ENCODE measurements at places on chromosomes 16 and 17.

DNA sequence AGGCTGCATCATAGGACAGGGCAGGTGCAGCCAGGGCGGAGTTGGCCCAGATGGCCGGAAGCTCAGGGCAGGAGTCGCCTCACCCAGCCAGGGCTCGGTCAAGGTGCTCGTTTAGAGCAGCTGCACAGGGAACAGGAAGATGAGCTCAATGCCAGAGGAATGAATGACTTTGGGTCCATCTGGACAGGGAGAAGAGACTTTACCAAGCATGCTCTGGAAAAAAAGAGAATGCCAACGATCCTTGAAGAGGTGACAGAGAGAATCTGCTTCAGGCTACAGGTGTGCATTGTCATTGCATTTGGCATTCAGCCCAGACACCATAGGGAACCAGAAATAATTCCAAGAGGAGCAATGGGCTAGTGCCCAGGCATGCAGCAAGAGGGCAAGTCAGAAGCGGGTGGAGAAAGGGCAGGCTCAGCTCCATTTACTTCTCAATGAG, 6.7 kb upstream of the MPP3 start:
- H3K27me3 ChIP-seq = peaks cover 19% of the 10 kb centered on the region
- H3K4me3 ChIP-seq = no peak overlapping the region
- no peak for DNase-seq
- H3K36me3 ChIP-seq = no peaks in the 10 kb centered on the region
- H3K27ac ChIP-seq = no peak overlapping the region

GRCh38 chr16:89523680-89524344, 15.6 kb downstream of the SPG7 start:
- no peak overlapping the region for H3K4me3 ChIP-seq
- H3K27me3 ChIP-seq = no peaks in the 10 kb centered on the region
- no peak for DNase-seq
- H3K4me1 ChIP-seq = no peaks in the 10 kb centered on the region
- peaks cover 26% of the 10 kb centered on the region for H3K36me3 ChIP-seq

DNA sequence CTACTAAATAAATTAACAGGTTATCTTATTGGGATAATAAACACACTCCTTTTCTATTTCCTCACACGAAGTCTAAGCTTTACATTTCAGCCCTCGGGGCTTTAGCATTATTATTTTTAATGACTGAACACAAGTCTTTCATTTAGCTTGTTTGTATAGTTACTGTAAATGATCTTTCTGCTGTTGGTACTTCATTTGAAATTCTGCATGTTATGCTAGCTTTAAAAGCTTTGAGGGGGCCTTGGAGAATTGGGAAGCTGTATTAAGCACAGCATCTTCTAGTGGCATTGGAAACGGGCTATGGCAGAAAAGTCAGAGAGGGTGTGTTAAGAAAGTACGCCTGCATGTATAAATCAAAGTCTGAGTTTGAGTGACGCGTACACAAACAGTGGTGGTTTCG, 243.7 kb downstream of the FTO start:
- H3K4me1 ChIP-seq = peaks cover 10% of the 10 kb centered on the region
- H3K4me3 ChIP-seq = no peak overlapping the region
- H3K27me3 ChIP-seq = no peaks in the 10 kb centered on the region

GRCh38 chr17:1231456-1231855, 38.8 kb upstream of the BHLHA9 start:
- H3K4me1 ChIP-seq = peaks cover 6% of the 10 kb centered on the region
- H3K27me3 ChIP-seq = peaks cover 52% of the 10 kb centered on the region
- peak overlapping the region; percentile 14 for H3K4me3 ChIP-seq
- DNase-seq = no peak
- peaks cover 2% of the 10 kb centered on the region for H3K36me3 ChIP-seq
- no peak overlapping the region for H3K27ac ChIP-seq

GRCh38 chr16:71610447-71610846, 15.5 kb upstream of the MARVELD3 start:
- peaks cover 4% of the 10 kb centered on the region for H3K4me1 ChIP-seq
- H3K27me3 ChIP-seq = no peaks in the 10 kb centered on the region
- DNase-seq = no peak
- no peaks in the 10 kb centered on the region for H3K36me3 ChIP-seq
- no peak overlapping the region for H3K27ac ChIP-seq

- H3K27me3 ChIP-seq = no peaks in the 10 kb centered on the region
- no peak overlapping the region for H3K27ac ChIP-seq
- no peak overlapping the region for H3K4me3 ChIP-seq
- H3K36me3 ChIP-seq = no peaks in the 10 kb centered on the region
- DNase-seq = no peak
- H3K4me1 ChIP-seq = peaks cover 3% of the 10 kb centered on the region
These were observed 9.6 kb upstream of the WIPF2 start for GRCh38 chr17:40209404-40210093.

GRCh38 chr17:72425133-72425793, 304.4 kb downstream of the SOX9 start:
- peaks cover 40% of the 10 kb centered on the region for H3K4me1 ChIP-seq
- no peak overlapping the region for H3K4me3 ChIP-seq
- H3K27me3 ChIP-seq = no peaks in the 10 kb centered on the region

- H3K4me1 ChIP-seq = no peaks in the 10 kb centered on the region
- H3K27ac ChIP-seq = no peak overlapping the region
- peaks cover 2% of the 10 kb centered on the region for H3K36me3 ChIP-seq
- H3K27me3 ChIP-seq = no peaks in the 10 kb centered on the region
- DNase-seq = no peak
- H3K4me3 ChIP-seq = no peak overlapping the region
These were observed 14.8 kb downstream of the TMEM204 start for GRCh38 chr16:1548233-1548632.

GRCh38 chr16:11875721-11876120, 24.4 kb upstream of the RSL1D1 start:
- no peak for DNase-seq
- H3K4me1 ChIP-seq = peaks cover 1% of the 10 kb centered on the region
- no peak overlapping the region for H3K4me3 ChIP-seq
- no peak overlapping the region for H3K27ac ChIP-seq

GRCh38 chr16:72722552-72722951, 325.4 kb downstream of the ZFHX3 start:
- no peaks in the 10 kb centered on the region for H3K36me3 ChIP-seq
- H3K4me3 ChIP-seq = no peak overlapping the region
- peaks cover 17% of the 10 kb centered on the region for H3K4me1 ChIP-seq
- no peak for DNase-seq

DNA sequence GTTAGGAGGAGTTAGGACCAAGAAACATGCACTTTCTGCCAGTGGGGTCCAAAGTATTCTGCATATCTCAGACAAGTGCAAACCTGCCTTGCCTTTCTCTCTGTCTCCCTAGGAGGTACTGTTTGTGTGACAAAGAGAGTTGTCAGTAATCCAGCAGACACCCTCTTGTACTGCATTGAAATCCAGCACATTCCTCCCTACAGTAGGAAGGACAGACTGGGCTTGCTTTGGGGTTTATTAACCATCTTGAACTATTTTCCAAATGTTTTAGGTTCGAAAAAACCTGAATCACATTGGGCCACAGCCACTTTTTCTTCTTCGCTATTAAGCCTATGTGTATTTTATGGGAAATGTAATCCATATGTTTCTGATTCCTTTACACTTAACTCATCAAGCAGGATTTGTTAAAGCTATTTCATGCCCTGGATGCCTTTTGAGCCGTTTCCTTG, 204.2 kb upstream of the KCNJ16 start:
- H3K27ac ChIP-seq = no peak overlapping the region
- no peak for DNase-seq
- peaks cover 4% of the 10 kb centered on the region for H3K4me1 ChIP-seq
- H3K36me3 ChIP-seq = no peaks in the 10 kb centered on the region

DNA sequence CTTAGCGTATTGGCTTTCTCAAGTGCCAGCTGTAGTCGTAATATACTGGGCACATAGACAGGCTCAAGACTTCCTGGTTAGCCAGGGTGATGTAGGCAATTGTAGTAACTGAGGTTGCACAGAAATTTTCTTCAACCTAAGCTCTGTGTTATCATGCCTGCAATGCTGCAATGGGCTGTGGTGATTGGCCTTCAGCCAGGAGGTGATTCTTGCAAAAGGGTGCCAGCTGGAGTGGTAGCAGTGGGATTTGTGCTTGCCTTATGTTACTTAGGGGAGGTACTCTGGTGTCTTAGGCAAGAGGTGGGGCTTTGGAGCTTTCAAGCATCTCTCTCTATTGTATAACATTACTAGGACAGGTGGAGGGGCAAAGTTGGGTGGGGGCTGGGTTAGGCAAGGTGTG, 495.1 kb downstream of the CDH11 start:
- DNase-seq = no peak
- no peak overlapping the region for H3K4me3 ChIP-seq
- H3K27me3 ChIP-seq = peaks cover 2% of the 10 kb centered on the region

DNA sequence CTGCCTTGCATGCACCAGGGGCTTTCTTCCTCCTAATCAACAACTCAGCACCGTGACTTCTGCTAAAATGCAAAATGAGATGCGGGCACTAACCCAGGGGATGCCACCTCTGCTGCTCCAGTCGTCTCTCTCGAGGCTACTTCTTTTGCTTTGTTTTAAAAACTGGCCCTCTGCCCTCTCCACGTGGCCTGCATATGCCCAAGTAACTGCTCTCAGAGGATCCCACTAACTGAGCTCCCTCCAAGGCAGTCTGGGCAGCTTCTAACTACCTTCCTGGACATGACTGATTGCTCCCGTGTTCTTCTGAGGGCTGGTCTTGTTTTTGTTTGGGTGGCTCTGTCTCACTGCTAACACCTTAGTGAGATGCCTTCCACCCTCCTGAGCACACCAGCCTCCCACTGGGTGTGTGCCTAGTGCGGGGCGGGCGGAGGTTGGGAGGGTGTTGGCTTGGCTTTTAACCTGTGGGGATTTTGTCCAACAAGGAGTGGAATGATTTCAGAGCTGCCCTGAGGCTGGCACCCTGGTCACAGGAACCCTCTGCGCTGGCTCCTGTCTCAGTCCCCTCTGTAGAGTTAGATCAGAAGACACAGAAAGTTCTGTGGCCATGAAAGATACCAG, 8.9 kb upstream of the LGALS9 start:
- DNase-seq = no peak
- no peak overlapping the region for H3K27ac ChIP-seq
- H3K36me3 ChIP-seq = peaks cover 12% of the 10 kb centered on the region

GRCh38 chr16:89764711-89765201, 43.4 kb downstream of the ZNF276 start:
- no peaks in the 10 kb centered on the region for H3K4me1 ChIP-seq
- H3K27me3 ChIP-seq = no peaks in the 10 kb centered on the region
- DNase-seq = no peak
- H3K27ac ChIP-seq = no peak overlapping the region

- no peak for DNase-seq
- peaks cover 9% of the 10 kb centered on the region for H3K4me1 ChIP-seq
- H3K27me3 ChIP-seq = no peaks in the 10 kb centered on the region
- peaks cover 30% of the 10 kb centered on the region for H3K36me3 ChIP-seq
- no peak overlapping the region for H3K4me3 ChIP-seq
- H3K27ac ChIP-seq = peak overlapping the region; percentile 80
These were observed 12.5 kb downstream of the POLR2A start for GRCh38 chr17:7496470-7497183.

Measured in progenitor cell of endocrine pancreas (in vitro differentiated cells).